Thoracic aorta (tissue), 2 donors: ENCODE measurements at places on chromosomes 5 and 9. TPM values are rescaled to one million over a fixed set of nuclear protein-coding genes. Genes with fewer than 3 reads are reported as not detected.

Gene SPINK5
- total RNA-seq = not detected

DNA sequence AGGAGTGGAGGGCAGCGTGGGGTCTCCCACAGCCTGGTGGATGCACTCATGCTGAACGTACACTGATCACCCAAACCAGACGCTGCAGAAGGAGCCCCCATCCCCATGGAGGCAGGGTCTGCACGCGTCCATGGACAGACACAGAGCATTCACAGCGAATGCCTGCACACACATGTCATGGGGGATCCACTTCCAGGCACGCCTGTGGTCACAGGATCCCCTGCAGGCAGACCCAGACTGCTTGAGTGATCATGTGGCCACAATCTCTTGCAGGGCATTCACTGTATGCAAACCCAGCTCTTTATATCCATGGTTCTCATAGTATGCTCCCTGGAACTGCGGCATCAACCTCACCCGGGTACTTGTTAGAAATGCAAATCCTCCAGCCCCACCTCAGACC is 5.4 kb downstream of the SNCB start:
- DNase-seq = no peak

GRCh38 chr5:100647461-100648230 is 112.5 kb downstream of the FAM174A start:
- DNase-seq = no peak

DNA sequence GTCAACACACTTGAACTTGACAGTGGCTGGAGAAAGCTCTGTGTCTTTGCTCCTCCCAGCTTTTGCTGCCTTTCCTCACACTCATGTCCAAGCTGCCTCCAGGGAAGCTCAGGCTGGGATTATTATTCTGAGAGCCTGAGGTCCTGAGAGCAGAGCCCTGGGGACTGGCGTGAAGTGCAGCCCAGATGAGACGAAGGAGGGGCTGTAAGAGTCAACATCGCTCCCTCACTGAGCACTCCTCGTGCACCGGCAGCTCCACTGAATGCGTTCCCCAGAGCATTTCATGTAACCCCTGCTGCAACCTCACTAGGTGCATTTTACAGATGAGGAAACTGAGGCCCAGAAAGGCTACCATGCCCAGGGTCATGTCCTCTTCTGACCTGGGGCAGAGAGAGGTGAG is 63.5 kb upstream of the PHYKPL start:
- no peak for DNase-seq

Gene GPRIN1
- 2.0 TPM for total RNA-seq

Gene SOHLH1
- not detected for total RNA-seq

GRCh38 chr5:119949426-119949999 is 320.2 kb downstream of the FAM170A start:
- DNase-seq = no peak

DNA sequence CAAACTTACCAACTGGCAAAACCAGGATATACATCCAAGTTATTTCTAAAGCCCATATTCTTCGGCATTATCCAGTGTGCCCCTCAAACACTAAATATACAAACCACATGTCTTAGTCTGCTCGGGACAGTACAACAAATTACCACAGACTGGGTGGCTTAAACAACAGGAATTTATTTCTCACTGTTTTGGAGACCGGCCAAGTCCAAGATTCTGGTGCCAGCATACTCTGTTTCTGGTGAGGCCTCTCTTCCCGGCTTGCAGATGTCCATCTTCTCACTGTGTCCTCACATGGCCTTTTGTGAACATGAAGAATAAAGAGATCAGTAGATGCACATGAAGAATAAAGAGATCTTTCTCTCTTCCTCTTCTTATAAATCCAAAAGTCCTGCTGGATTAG is 12.9 kb upstream of the SLCO6A1 start:
- DNase-seq = no peak

DNA sequence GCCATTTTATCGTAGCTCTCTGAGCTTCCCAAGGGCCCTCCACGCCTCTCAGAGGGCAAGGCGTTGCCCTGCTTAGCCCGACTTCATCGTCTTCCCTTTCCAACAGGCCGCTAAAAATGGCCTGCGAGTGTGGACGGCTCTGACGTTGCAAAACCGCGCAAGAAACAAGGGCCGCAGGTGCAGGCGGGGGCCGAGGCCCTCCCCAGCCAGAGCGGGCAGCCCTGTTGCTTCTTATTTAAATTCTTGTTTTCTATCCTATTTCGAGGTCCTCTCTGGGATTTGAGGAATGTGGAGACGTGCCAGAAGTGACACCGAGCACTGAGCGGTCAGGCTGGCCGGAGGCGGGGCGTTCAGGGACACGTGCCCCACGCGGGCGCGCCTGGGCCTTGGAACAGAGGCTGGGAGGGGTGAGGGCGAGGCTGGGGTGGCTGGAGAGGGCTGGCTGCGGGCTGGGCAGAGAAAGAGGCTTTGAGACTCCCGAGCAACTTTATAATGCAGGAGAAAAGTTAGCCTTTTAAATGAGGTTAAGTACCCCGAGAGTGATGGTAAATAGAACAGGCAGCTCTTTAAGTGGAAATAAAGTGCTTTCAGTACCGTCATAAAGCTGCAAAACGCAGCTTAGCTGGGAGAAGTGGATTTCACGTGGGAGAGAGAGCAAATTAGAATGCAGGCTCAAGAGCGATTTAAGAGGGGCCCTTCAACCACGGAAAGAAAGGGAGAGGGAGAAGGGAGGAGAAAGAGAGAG is 243.6 kb downstream of the AUH start:
- peak; percentile 57 for DNase-seq

- DNase-seq = no peak
These were observed 6.2 kb downstream of the SVEP1 start for GRCh38 chr9:110573305-110573704.

Gene ITK
- 8.2 TPM for total RNA-seq

GRCh38 chr9:76191493-76191892 is 202.7 kb downstream of the RFK start:
- DNase-seq = no peak

Gene ZNF618
- 24.9 TPM for total RNA-seq

GRCh38 chr9:120895951-120896350 is 19.0 kb upstream of the PHF19 start:
- no peak for DNase-seq

DNA sequence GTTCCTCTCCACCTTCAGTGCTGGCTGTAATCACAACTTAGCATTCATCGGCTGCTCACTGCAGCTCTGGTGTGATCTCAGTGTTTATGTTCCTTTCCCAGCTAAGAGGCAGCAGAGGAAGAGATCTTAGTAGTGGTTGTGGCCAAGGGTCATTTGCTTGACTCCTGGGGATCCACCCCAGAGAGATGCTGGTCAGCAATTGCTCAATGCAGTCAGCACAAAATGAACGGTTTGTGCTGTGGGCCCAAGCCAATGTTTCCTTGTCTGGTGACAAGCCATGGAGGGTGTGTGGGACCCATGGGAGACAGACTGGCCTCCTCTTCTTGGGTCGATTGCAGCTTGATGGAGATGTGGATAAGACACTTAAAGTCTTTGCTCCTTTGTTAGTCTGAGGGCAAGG is 16.1 kb upstream of the FRMD3 start:
- no peak for DNase-seq

DNA sequence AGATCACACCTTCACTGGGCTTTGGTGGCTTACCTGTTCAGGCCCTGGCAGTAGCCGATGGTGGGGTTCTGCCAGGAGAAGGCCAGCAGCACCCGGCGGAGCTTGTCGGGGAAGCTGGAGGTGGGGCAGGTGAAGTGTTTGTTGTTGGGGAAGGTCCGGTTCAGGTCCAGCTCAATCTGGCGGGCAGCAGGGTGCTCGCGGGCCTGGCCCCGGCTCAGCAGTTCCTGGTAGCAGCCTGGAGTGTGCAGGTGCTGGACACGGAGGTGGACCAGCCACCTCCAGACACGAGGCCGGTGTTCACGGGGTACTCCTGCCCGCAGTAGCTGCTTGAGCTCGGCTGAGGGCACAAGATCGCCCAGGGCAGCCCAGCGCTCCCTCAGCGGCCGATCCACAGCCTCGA is 16.2 kb upstream of the CORO2A start:
- DNase-seq = no peak

Gene INSYN2B
- 1.1 TPM for total RNA-seq

GRCh38 chr5:158563760-158564390 is 535.8 kb downstream of the EBF1 start:
- no peak for DNase-seq

- DNase-seq = no peak
These were observed 1146.9 kb downstream of the EFNA5 start for GRCh38 chr5:106523852-106524251.

- DNase-seq = no peak
These were observed 185.1 kb upstream of the ELAVL2 start for GRCh38 chr9:24011009-24011717.

DNA sequence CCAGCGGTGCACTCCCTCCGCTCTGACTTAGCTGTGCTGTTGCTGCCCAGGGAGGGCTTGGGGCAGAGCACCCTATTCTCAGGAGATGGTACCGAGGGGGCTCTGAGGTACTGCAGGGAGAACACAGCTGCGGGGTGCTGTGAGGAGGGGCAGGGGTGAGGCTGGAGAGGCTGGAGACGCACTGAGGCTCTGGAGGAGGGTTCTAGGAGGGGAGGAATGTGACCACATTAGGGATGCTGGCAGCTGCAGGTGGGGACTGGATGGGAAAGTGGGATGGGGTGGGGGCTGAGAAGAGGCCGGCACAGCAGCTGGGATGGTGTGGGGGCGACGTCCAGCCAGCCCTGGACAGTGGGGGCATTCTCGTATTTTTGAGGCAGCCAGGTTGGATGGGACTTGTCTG is 20.9 kb downstream of the NCS1 start:
- DNase-seq = no peak

DNA sequence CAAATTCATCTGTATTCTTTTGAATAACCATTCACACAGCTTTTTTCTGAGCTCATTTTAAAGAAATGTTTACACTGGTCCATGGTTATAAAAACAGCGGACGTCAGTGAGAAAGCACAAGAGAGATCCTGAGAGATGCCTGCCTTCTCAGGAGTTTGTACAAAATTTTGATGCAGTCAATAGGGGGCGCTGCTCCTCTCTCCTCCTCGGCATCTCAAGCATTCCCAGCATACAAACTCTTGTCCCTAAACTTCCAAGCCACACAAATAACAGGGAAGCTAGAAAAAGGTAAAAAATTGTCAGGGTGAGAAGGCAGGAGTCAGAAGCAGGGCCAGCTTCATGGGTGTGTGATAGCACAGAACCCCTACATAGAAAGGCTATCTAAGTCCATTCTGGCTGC is 11.2 kb upstream of the CCDC152 start:
- no peak for DNase-seq

DNA sequence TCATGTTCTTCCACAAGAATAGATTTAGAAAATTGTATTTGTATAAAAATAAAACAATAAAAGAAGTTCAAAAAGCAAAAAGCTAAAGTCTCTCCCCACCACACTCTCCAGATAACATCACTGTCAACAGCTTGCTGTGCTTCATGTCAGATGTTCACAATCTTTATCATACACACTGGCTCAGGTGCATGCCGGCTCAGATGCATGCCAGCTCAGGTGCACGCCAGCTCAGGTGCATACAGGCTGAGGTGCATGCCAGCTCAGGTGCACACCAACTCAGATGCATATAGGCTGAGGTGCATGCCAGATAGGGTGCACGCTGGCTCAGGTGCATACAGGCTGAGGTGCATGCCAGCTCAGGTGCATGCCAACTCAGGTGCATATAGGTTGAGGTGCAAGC is 26.5 kb downstream of the SEMA4D start:
- no peak for DNase-seq

Gene PCDHB12
- total RNA-seq = 7.3 TPM

GRCh38 chr5:88269222-88269771 is 652 bp upstream of the TMEM161B start:
- DNase-seq = no peak

Gene AGXT2
- not detected for total RNA-seq

DNA sequence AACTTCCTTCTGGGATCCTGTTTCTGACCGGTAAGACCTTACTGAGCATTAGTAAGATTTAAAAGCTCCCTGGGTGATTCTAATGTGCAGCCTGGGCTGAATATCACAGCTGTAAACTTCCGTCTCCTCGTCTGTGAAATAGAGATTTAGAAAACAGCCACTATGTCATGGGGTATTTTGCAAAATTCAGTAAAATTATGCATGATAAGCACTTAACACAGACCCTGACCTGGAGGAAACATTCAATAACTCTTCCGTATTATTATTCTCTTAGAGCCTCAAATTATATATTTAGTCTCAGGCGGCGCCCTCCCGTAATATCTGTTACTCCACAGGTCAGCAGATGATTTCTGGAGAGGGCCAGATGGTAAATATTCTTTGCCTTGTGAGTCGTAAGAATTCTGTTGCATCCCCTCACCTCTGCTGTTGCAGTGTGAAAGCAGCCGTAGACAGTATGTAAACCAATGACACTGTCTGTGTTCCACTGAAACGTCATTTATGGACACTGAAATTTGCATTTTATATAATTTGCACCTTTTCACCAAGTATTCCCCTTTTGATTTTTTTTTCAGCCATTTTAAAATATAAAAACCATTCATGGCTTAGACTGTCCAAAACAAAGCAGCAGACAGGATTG is 39.2 kb upstream of the RARS1 start:
- no peak for DNase-seq

Gene FGF10
- total RNA-seq = 6.0 TPM

DNA sequence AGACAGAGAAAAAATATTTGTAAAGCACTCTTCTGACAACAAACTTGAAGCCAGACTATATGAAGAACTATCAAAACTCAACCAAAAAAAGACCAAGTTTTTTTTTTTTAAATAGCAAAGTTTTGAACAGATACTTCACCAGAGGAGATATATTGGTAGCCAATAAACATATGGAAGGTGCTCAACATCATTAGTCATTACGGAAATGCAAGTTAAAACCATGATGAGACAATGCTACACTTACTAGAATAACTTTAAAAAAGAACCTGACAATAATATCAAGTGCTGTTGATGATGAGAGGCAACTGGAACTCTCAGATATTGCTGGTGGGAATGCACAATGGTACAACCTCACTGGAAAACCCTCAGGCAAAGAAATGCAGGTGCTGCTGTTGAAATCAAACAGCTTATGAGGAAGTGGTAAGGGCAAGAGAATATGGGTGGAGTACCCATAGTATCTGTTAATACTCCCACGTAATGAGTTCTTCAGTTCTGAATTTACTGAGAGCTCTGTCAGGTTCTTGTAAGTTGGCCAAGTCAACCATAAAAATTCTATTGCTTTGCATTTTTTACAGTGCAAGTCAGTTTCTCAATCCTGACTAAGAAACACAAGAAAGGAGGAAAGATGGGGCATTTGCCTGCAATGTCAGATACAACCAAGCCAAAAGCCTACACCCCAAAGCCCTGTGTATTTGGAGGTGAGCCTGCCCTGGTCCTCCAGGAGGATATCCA is 87.3 kb upstream of the GNAQ start:
- no peak for DNase-seq

Gene CNTFR
- 8.7 TPM for total RNA-seq
